Hepatic stellate cell (primary cell): ENCODE measurements at places on chromosomes 16 and 17.

- no peak for DNase-seq
Observed at GRCh38 chr17:72471296-72471695, 350.5 kb downstream of the SOX9 start.

DNA sequence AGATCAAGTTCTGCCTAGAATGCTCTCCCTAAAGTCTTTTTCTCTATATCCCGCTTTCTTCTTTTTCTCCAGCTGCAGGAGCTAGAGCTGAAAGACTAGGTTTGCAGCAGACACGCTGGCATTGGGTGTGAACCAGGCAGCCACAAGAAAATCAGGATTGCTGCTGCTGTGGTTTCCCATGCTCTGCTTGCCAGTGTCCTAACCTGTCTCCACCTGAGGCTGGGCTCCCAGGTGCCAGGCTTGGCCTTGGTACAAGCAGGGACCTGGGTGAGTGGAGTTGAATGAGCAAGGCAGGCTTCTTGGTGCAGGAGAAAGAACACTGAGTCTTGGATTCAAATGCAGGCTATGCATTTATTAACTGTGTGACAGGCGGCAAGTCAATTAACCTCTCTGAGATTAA, 440.3 kb upstream of the MAF start:
- no peak for DNase-seq

GRCh38 chr17:82950525-82951102, 110.8 kb upstream of the ZNF750 start:
- no peak for DNase-seq

DNA sequence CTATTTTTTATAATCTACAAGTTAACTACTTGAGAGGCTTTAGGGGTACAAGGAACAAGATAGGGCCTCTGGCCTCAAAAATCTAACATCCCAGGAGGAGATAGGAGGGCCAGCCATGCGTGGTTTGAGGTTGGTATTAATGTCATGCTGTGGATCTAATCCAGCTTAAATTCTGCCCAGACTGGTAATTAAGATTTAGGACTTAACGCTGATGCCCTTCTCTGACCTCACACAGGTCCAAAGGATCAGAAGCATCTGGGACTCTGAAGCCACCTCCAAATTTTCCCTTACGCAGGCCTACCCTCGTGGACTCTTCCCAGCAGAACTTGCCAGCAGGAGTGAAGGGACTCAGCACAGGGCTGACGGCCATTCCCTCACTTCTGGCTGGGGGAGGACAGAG, 15.1 kb downstream of the SLC6A4 start:
- DNase-seq, result no peak
